Epithelial cell of alveolus of lung (primary cell): ENCODE measurements at places on chromosomes 3 and 15. TPM values are rescaled to one million over a fixed set of nuclear protein-coding genes. Genes with fewer than 3 reads are reported as not detected.

The LRRC31 gene
- total RNA-seq = not detected in 2 replicates

The ATP10A gene
- 0.24 and 3.0 TPM in 2 replicates for total RNA-seq

The PLA2G4F gene
- total RNA-seq = not detected in 2 replicates

The IL1RAP gene
- total RNA-seq = 6.1 and 10.3 TPM in 2 replicates

The LYZL4 gene
- total RNA-seq = not detected in 2 replicates
